Suppressor macrophage treated with lipopolysaccharide for 4 hours (primary cell): ENCODE measurements at places on chromosomes 6 and 20.

- DNase-seq: peak; percentile 19
Measured at GRCh38 chr20:44684047-44684967, 30.9 kb upstream of the CCN5 start.

DNA sequence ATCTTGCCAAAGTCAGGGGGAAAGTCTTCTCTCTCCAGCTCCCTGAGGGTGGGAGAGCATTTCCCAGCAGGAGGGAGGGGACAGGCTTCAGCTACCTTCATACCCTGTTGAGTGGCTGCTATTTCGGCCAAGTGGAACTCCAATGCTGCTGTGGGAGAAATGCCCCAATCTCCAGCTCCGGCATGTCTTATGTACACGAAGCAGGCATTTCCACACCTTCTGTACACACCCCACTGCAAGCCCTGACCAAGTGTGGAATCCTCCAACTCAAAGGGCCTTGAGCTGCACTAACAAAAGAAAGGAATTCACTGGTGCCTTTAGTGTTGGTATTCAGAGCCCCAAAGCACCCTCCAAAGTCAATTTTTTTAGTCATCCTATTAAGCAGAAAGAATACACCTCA, 313.6 kb upstream of the NT5E start:
- DNase-seq: no peak

- no peak for DNase-seq
Measured at GRCh38 chr6:170111816-170112582, 178.9 kb downstream of the DLL1 start.

- DNase-seq: no peak
Measured at GRCh38 chr20:10649797-10650160, 24.0 kb downstream of the JAG1 start.

GRCh38 chr6:82227770-82228169, 19.8 kb downstream of the IBTK start:
- DNase-seq: no peak

- no peak for DNase-seq
Measured at GRCh38 chr6:93735099-93735498, 315.7 kb upstream of the EPHA7 start.

DNA sequence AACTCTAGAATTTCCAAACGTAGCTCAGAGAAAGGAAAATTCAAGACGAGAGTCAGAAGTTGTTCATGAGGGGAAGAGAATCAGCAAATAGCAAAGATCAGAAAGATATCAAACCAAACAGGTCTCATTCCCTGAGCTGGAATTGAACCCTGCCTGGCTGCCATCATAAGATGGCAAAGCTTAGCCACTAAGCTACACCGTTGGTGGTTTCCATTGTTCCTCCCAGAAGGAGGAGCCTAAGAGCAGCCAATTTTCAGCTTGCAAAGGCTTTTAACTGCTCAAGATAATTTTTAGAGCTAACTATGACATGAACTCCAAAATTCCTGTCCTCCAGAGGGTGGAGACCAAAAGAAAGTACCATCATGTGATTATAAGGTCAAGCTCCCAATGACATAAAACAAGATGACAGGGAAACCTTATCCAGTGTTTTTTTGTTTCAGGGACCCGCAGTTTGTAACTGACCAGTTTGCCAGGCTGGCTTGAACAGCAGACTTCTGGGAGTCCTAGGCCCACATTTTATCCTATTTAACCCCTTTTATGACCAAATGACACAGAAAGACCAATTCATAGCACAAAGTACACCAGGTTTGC, 55.9 kb downstream of the COL11A2 start:
- no peak for DNase-seq

DNA sequence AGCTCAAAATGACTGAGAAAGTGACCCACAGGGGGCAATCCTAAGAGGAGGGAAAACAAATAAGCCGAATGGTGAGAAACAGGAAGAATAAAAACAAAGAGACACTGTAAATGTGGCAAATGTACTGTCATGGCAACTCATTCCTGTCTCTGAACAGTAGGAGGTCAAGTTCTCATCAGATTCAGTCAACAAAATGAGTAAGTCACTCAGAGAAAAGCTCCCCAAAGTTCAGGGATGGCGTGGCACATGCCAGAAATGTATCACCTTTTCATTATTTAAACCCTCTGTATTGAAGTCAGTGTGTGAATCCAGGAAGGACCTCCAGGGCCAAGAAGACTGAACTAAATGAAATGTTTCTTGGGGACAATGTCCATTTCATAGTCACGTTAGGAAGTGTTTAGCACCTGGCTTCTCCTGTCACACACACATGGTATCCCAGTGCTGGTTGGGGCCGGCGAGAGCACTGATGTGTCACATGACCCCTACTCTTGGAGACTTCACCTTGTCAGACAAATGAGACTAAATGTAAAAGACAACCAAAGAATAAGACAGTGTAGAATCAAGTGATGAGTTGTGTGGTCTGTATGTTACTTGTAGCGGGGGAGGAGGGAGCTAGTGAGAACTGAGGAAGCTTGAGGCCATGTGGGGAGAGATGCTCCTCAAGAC, 20.7 kb downstream of the CNR1 start:
- DNase-seq: no peak

GRCh38 chr6:17470202-17470937, 77.0 kb downstream of the CAP2 start:
- no peak for DNase-seq

GRCh38 chr6:151958332-151958731, 150.8 kb downstream of the ESR1 start:
- DNase-seq: peak; percentile 49

GRCh38 chr6:52998603-52999002, 3.5 kb upstream of the GSTA4 start:
- no peak for DNase-seq

- DNase-seq: no peak
Measured at GRCh38 chr20:32650401-32650944, 23.3 kb downstream of the C20orf203 start.

DNA sequence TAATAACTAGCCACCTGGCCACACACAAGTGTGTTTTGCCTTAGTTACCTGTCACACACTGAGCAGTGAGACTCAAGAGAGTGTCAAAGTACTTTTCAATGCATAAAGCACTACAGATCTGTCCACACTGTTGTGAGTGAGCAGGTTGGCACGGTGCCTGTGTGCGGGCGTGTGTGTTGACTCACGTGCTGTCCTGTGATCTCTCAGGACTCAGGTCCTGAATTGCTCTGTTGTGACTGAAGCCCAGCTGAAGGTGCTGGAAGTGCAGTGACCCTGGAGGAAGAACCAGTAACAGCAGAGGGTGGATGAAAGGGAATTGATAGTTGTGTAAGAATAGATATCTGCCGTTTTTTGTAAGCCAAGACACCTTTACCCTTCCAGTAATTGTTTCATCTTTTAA, 18.3 kb downstream of the SLC16A10 start:
- peak; percentile 68 for DNase-seq

- no peak for DNase-seq
Measured at GRCh38 chr20:61762886-61763739, 302.6 kb downstream of the TAF4 start.

DNA sequence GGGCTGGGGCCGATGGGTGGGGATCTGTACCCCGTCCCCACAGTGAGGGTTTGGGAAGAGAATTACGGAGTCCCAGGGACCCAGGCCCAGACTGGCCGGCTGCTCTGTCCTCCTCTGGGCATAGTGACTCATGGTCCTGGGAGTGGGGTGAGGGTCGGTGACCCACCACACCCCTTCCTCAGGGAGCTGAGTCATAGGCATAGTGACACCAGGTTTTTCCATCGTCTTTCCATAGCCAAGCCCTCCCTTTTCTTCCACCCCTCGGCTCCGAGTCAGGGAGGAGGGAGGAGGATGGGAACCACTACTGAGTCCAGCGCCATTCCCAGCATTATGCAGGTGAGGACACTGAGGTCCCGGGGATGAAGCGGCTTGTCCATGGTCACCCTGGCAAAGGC, 8.9 kb downstream of the CYP21A2 start:
- DNase-seq: no peak

DNA sequence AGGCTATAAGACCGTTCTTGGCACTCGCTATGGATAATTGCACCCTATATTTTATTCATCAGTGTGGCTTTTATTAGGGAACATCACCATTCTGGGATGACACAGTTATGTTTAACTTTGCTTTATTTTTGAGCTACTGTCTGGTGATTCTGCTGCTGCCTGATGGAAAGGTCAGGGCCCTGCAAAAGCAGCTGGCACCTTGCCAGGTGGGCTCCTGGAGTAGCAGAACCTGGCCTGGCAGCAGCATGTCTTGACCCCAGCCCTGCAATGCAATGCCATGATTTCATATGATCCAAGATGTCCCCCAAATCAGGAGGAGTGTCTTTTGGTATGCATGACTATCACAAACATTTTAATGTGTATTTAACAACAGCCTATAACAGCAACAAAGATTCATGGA, 228.4 kb upstream of the RSPO3 start:
- DNase-seq: no peak

GRCh38 chr20:41969656-41970055, 351.5 kb upstream of the CHD6 start:
- DNase-seq: no peak

DNA sequence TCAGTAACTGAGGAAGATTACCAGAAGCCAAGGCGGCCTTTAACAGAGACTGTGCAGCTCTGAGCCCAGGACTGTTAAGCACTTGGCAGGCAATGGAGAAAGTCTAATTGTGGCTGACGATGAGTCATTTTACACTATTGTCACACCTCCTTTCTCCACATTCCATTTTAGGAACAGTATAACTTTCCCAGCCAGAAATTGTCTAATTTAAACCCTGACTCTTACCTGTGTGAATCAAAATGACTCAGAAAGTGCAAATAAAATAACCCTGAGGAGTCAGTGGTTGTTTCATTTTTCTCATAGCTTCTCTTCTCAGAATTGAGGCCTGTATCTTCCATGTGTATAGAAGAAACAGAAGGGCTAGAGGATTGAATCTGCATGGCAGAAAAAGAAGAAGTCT, 40.0 kb upstream of the OPN5 start:
- DNase-seq: no peak

DNA sequence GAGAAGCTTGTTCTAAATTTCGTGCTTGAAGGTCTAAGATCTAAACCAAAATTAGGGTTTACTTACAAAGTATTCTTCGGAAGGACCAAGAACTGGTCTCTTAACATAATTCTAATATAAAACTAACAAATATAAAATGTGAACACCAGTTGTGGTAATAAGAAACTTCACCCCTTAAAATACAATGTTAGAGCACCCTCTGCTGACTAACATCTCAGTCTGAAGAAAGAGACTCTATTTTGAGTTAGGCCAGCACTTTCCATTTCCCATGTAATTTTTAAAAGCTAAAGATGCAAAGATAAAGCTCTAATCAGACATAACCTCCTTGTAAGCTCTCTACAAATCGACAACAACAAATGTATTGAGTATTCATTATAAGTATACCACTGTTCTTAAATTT, 24.6 kb downstream of the ATG5 start:
- DNase-seq: peak; percentile 58

GRCh38 chr6:37310966-37311365, 42.8 kb upstream of the RNF8 start:
- no peak for DNase-seq

GRCh38 chr6:149566410-149567193, 427 bp downstream of the GINM1 start:
- DNase-seq: peak; percentile 31

DNA sequence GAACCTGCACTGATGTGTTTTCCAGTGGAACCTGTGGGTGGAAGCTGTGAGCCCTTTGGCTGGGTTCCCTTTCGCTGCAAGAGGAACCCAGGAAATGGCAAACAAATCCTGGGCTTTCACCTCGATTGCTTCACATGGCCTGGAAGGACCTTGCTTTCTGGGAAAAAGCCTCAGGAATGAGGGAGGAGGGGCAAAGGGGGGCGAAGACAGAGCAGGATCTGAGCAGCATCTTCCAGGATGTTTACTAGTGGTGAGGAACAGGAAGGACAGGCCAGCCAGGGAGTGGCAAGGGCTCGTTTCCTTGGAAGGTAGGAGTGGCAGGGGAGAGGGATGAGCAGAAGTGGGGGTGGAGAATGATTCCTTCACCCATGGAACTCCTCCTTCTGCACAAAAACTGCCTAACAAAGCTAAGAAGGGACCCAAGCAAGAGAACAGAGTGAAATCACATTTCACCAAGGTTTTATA, 5.9 kb downstream of the SLC2A10 start:
- DNase-seq: no peak

DNA sequence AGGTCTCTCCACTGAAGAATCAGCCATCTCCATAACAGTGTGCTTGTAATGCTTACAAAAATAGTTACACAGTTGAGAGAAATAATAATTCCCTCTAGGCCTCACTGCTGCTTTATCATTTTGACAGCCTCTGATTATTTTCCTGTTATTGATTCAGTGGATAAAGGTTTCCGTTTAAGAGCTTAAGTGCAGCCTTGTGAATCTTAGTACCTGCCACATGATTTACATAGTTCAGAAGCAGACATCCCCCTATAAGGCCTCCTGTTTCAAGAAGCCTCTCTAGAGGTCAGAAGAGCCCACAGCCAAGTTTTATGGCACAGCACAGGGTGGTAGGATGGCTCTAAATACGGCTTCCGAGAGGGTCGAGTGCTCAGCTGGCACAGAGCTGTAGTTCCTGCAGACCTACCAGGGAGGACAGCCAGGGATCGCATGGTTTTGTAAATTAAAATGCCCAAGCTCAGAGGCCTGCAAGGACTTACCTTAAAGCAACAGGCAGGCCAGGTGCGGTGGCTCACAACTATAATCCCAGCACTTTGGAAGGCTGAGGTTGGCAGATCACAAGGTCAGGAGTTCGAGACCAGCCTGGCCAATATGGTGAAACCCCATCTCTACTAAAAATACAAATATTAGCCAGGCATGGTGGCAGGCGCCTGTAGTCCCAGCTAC, 17.6 kb upstream of the PYGB start:
- DNase-seq: no peak

- no peak for DNase-seq
Measured at GRCh38 chr6:152300517-152300916, 336.6 kb downstream of the SYNE1 start.

- DNase-seq: peak; percentile 16
Measured at GRCh38 chr6:62146954-62147853, 138.8 kb downstream of the KHDRBS2 start.

DNA sequence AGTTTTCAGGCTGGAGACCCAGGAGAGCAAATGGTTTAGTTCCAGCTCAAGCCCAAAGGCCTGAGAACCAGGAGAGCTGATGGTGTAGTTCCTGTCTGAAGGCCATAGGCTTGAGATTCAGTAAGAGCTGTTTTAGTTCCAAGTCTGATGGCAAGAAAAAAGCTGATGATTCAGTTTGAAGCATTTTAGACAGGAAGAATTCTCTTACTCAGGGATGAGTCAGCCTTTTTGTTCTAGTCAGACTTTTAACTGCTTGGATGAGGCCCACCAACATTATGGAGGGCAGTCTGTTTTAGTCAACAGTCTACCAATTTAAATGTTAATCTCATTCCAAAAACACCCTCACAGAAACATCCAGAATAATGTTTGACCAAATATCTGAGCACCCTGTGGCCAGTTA, 2.5 kb downstream of the ZSCAN26 start:
- DNase-seq: peak; percentile 58

GRCh38 chr6:129210684-129211083, 327.7 kb downstream of the LAMA2 start:
- DNase-seq: no peak

DNA sequence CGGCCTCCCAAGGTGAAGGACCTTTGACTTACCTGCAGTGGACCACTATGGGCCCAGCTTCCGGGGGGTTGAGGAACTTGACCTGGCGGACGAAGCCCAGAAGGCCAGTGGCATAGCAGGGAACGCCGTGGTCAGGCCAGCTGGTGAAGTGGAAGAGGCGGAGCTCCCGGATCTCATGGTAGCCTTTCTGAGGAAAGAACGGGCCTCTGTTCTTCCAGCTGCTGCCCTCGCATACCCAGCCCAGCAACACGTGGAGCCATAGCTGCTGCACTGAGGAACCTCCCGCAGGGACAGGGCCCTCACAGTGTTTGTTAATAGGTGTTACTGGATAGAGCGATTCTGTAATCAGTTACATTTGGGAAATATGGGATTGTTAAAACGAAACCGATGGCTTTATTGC, 492.1 kb upstream of the CHD6 start:
- DNase-seq: no peak
